ENCODE measurements at places on chromosomes 2 and 18.

DNA sequence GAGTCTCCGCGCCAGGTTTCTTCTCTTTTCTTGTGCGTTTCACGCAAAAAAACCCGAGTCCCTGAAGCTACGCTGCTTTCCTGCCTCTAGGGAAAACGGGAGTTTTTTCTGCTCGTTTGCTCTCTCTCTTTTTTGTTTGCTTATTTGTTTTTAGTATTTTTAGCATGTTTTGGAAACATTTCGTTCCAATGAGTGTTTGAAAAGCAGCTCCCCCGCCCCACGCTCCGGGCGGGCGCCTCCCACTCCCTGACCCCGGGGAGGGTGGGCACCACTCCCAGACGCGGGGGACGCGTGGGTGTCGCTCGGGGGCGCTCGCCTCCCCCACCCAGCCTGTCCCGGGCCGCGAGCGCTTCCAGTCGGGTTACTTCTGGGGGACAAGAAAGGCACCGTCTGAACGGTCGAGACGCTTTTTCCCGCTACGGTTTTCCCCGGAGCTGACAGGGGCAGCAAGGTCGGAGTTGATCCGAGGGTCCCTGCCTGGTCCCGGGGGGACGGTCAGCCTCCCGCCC lies 446 bp upstream of the EFHD1 start:
- DNase-seq: no peak

DNA sequence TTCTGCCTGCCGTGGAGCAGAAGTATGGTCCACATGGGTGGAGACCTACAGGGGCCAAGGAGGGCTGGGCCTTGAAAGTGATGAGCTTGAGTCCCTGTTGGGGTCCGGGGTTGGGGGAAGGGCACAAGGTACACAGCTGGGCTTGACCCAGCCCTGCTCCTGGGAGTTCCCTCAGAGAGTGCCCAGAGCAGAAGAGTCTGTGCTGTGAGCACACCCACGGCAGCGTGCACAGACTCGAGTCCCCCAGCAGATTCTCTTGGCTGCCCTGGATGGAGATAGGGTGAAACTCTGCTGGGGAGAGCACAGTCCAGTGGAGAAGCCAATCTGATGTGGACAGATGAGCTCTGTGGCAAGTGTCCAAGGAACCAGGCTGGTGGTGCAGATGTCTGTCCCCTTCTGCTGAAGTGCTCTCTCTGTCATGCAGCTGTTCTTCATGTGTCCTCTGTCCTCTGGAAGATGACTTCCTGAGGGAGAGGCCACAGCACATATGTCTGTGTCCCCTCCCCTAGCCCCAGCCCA lies 27.5 kb downstream of the INPP4A start:
- no peak for DNase-seq

- DNase-seq: no peak
Measured at GRCh38 chr18:45066886-45067285, 386.2 kb downstream of the SETBP1 start.

GRCh38 chr18:44341759-44342158 lies 338.9 kb upstream of the SETBP1 start:
- no peak for DNase-seq

DNA sequence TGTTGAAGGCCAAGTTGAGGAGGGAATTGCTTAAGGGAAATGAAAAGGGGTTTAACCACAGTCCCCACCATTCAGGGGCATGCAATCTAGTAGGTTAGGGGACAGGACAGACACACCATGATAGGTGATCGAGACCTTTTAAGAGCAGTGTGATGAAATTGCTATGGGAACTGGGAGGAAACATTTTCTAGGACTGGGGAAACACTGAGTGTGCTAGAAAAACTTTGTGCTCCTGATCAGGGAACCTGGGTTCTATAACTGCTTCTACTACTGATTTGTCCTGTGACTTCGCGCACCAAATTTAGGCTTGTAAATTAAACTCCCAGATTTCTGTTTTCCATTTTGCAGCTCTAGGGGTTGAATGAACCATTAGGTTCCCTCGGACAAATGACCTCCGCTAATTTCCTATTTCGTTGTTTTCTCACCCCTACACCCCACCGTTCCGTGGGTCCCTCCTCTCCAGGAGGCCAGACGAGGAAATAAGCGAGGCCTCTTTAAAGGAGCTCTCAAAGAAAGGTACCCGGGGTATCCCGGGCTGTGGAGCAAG lies 371 bp upstream of the LCLAT1 start:
- DNase-seq: no peak

- DNase-seq: no peak
Measured at GRCh38 chr2:241977557-241978300, 108.2 kb downstream of the RTP5 start.
